ENCODE measurements at places on chromosomes 2 and 18. TPM values are rescaled to one million over a fixed set of nuclear protein-coding genes. Genes with fewer than 3 reads are reported as not detected.

Gene ZAP70
- not detected for total RNA-seq

Gene CPO
- total RNA-seq = not detected

Gene PROC
- 5.6 TPM for total RNA-seq

Gene SEPTIN10
- 46.0 TPM for total RNA-seq

Gene ATP6V1B1
- 1.8 TPM for total RNA-seq

Gene SLC4A3
- 2.9 TPM for total RNA-seq

Gene GKN2
- total RNA-seq = 1.5 TPM

Gene CDH7
- not detected for total RNA-seq

Gene LONRF2
- total RNA-seq = 1.5 TPM

Gene MOB4
- total RNA-seq = 28.2 TPM

Gene NT5DC4
- total RNA-seq = not detected

Gene PPP3R1
- total RNA-seq = 63.5 TPM

Gene FOXD4L1
- 0.09 TPM for total RNA-seq

Gene HOXD13
- total RNA-seq = 0.19 TPM

Gene CFC1
- not detected for total RNA-seq

Gene RAB6C
- not detected for total RNA-seq

Gene CAPN13
- 0.15 TPM for total RNA-seq

Gene IL36B
- total RNA-seq = not detected

Gene RGPD4
- 0.07 TPM for total RNA-seq

Gene CRYGD
- total RNA-seq = not detected

Gene MAL
- 0.27 TPM for total RNA-seq

Gene TPGS2
- 79.9 TPM for total RNA-seq

Gene CHRNG
- total RNA-seq = not detected

Gene PPP1R7
- 58.0 TPM for total RNA-seq
